Retinal pigment epithelial cell (primary cell): ENCODE measurements at places on chromosomes 4 and X.

DNA sequence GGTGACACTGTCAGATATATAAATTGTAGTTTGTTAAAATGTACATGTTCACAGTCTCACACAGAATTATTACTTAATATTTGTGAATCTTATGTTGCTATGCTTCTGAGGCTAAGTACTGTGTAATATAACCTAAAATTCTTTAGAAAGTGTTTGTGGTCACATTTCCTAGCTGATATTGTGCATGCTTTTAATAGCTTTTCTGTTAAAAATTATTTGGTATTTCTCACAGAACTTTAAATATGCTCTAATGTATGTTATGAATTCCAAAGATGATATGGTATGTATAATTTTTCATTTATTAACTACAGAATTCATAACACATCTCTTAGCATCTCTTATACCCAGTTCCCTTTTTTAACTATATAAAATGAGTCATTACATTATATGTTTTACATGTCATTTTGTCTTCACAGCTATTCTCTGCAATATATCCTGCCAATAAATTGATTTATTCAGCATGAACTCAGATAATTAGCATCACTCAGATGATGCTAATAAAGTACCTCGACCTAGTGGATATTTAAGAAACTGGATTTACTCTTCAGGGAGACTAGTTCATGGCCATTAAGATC lies 9.3 kb downstream of the PTPN13 start:
- no peak for DNase-seq

DNA sequence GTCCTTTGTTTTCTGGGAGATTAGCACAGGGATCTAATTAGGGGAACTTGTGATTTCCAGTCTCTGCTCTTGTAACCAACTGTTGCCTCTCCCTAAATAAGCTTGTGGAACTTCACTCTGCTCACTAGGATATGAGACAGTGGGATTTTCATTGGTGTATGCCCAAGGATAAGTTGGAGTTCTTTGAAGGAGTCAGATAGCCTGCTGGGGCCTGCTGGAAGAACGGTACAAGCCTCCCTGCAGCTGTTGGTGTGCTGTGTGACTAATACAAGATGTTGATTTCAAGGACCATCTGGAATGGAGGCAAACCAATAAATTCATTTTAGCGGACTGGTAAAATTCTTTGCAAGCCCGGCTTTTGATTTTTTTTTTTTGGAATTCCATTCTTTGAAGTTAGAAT lies 167.0 kb downstream of the AASDH start:
- DNase-seq = peak; percentile 68

DNA sequence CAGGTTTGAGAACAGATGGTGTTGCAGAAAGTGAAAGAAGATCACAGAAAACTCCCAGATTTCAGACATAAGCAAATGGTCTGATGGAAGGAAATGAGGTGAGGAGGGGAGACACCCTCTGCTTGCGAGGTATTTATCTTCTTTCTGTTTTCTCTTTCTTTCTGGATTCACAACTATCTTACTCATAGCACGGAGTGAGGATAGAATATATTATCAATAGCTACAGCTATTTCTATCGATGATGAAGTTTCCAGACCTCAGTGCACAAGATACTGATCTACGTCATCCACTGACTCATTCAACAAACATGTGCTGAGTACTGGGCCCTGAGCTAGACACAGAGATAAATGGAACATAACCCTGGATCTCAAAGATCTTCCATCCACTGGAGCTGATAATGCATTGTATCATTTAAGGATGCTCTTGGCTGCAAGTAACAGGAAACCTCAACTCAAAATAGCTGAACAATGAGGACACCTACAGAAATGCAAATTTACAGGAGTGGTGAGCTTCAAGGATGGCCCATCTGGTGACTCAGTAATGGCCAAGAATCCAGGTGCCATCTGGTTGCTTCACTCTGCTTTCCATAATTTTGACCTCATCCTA lies 21.2 kb downstream of the SLC2A9 start:
- DNase-seq = no peak

DNA sequence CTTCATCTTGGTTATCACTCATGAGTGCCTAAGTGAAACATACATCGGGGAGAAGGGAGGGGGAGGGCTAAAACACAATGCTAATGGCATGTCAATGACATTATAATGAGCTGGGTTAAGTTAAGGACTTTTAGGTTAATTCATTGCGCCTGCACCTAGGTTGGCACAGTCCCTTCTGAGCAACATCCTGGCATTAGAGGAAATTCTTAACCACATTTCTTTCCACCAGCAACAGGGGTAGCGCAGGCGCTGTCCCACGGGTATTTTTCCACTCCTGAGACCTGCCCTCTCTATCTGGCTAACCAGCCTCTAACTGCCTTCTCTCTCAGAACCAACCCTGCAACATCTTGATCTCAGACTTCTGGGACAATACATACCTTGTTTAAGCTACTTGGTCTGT lies 39.0 kb upstream of the PROM1 start:
- DNase-seq = no peak

- peak; percentile 94 for DNase-seq
Observed at GRCh38 chr4:48127682-48128404, 6.2 kb downstream of the TXK start.

GRCh38 chr4:1414831-1415680 lies 8.8 kb upstream of the NKX1-1 start:
- no peak for DNase-seq

- no peak for DNase-seq
Observed at GRCh38 chrX:96376266-96376665, 308.4 kb upstream of the DIAPH2 start.

DNA sequence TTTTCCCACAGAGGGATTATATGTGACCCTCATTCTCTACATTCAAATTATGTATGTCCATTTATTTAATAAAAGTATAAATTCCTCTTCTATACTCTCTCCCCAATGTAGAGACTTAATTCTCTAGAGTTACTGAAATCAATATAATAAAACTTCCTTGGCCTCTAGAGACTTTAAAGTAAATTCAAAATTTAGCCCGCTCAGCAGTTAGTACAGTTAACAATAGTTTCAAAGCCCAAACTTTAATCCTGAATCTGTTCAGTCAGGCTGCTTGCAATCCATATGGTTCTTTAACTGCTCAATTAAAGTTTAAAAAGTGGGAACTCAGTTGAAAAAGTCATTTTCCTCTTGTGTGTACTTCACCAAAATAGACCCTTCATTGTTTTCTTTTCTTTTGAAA lies 2558.4 kb downstream of the ARAP2 start:
- no peak for DNase-seq

DNA sequence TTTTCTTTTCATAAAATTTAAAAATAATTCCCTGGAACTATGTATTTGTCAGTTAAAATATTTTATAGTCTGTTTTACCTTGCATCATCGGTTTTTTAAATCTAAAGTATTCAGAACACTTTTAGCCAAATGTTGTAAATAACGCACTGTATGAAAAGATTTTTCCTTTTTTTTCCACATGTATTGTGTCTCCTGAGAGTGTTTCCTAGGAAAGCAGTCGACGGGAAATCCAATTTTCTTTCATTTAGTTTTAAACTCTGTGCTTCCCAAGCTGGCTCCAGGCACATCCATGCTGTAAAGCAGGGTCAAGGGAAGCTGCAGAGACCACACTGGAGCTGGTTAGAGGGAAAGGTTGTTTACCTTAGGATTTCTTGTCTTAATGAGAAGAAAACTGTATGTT lies 1724.3 kb upstream of the TENM3 start:
- DNase-seq = no peak

DNA sequence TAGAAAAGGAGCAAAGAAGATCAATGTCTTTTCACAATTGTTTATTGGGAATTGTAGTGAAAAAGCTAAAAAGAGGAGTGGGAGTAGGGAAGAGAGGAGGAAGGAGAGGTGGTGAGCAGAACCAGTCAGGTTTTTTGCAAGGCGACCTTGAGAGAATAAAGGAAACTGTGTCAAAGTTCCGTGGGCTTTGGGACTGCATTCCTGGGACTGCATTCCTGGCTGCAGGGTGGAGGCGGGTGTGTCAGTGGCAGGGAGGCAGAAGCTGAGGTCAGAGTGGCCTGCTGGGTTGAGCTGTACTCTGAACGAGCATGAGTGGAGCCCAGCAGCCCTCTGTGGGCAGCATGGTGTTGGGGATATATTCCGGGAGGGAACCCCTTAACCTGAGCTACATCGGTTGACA lies 66.8 kb upstream of the UCP1 start:
- DNase-seq = peak; percentile 36

DNA sequence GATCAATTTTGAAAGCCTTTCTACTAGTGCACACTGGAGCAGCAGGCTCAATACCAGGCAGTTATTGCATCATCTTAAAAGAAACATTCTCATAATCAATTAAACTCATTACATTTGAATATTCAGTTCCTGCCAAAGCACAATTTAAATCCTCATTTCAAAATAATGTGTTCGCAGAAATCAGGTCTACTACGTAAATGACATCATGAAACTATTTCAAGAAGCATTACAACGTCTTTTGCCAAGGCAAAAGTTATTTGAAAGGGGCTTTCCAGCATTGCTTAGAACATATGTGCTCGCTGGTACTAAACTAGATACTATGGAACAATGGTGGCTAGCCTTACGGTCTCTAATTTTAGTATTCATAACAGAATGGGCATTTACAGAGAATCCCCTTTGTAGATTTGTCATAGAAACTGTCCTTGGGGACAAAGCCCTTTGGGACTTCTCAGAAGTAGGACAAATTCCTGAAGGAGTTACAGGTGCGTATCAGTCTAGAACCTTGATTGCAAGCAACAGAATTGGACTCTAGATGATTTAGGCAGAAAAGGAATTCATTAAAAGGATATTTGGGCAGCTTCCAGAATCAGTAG lies 27.6 kb upstream of the HUWE1 start:
- no peak for DNase-seq

GRCh38 chr4:37780444-37781130 lies 45.9 kb upstream of the PGM2 start:
- no peak for DNase-seq

DNA sequence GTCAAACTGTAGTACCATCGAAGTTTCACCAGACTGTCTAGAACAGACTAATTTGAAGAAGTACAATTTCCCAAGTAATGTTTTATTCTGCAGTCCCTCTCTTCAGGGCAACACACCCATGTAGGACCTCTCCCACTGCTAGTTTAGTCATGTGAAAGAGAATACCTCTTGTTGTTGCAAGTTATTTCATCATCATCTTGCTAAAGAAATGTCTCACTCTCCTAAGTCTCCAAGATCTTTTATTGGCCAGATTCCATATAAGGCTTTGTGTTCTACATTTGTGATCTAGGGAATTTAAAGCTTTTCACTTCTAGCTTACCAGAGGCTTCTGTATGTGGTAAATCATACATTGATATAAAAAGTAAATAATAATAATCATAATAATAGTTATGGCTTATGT lies 745.3 kb upstream of the MAGEB2 start:
- peak; percentile 73 for DNase-seq

DNA sequence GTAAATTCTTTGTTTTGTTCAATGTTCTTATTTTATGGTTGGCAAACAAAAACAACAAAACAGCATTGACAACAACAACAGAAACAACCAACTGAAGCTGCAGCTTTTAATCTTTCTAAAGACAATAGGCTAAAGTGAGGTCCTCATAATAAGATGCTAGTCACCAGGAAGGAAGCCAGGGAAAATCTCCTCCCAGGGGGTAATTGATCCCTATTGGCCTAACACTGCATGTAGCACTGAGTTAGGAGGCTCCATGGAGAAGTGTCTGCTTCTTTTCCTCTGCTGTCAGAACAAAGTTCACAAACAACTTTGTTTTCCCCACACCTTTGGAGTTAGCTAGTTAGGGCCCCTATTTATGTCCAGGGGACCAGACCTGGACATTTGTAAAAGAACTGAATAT lies 4.7 kb upstream of the LRAT start:
- DNase-seq = no peak

DNA sequence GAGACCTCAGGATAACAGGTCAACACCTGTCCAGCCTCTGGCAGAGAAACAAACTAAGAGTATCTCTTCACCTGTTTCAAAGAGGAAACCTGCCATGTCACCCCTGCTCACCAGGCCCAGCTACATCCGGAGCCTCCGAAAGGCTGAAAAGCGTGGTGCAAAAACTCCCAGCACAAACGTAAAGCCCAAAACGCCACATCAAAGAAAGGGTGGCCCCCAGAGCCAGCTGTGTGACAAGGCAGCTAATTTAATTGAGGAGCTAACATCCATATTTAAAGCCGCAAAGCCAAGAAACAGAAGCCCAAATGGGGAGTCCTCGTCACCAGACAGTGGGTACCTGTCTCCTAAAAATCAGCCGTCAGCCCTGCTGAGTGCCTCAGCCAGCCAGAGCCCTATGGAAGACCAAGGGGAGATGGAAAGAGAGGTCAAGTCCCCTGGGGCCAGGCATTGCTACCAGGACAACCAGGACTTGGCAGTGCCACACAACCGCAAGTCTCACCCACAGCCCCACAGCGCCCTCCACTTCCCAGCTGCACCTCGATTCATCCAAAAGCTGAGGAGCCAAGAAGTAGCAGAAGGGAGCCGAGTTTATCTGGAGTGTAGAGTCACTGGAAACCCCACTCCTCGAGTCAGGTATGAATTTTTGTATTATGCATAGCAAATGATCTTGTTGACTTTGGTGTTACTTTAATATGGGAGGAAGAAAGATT lies 15.1 kb downstream of the PALLD start:
- DNase-seq = no peak

DNA sequence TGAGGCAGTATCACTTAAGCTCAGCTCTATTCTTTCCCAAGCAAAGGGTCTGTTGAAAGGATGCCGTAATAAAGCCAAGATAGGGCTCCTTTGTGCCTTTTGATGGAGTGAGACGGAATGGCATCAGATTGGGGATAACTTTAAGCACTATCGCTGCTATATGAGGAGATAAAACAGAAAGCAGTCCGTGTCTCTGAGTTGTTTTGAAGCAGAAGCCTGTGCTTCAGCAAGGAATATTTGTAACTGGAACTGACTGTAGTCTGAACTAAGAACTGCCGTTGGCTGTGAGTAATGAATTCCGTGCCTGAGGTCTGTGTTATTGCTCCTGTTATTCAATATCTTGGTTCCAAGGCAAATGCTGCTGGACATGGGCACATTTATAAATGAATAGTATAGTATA lies 297.4 kb downstream of the ANKRD50 start:
- no peak for DNase-seq

GRCh38 chr4:159608436-159608835 lies 505.6 kb downstream of the RAPGEF2 start:
- DNase-seq = peak; percentile 77

DNA sequence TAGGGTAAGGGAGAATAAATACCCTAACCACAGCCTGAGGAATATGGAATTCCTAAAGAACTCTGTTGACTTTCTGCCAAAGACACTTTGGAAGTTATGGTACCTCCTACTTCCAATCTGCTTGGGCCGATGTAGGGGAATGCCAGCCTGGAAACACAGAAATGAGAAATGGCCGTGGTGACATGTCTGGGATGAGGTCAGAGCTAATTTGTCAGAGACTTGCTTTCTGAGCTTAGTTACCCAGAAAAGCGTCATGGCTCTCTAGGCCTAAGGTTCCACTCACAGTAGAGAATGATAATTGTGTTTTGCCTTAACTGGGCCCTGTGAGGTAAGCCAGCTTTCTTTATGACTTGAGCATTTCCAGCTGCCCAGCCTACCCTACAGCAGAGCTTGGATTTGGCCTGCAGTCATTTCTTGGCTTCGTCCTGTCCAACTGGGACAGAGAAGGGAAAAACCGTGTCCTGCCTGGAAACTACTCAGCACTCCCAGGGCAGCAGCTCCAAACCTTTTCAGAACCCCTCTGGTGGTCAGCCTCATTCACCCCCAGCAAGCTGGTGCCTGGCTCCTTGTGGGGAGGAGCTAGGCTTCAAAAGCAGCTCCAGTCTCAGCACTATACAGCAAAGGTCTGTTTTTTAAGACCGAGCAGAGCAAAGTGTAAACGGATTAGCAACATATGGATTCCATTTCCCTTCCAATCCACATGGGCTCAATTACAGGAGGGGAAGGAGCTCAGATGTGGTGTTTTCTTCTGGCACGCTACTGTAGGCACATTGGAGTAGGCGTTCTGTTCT lies 92.3 kb downstream of the RLIM start:
- no peak for DNase-seq
